ENCODE measurements at places on chromosomes 7 and 10.

GRCh38 chr10:24437302-24437701 lies 228.4 kb downstream of the KIAA1217 start:
- no peak for DNase-seq

DNA sequence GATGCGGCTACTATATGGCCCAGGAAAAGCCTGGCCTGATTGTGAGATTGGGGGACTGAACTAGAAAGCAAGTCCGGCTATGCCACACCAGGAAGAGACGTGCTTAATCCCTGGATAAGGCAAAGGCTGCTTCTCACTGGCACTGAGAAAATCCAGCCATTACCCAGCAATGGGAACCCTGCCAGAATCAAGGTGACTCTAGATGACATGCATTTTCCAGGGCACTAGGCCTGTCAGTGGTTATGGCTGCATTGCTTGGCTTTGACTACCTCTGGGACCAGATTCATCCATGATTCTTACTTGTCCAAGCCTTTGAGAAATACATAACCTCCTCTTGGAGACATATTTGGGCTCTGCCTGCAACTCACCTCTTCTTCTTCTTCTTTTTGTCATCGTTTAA lies 317.2 kb downstream of the GRID1 start:
- no peak for DNase-seq

- DNase-seq = no peak
These were observed 83.7 kb downstream of the TRIM24 start for GRCh38 chr7:138543739-138544138.

- no peak for DNase-seq
These were observed 11.7 kb upstream of the KIAA1217 start for GRCh38 chr10:24197263-24197662.

DNA sequence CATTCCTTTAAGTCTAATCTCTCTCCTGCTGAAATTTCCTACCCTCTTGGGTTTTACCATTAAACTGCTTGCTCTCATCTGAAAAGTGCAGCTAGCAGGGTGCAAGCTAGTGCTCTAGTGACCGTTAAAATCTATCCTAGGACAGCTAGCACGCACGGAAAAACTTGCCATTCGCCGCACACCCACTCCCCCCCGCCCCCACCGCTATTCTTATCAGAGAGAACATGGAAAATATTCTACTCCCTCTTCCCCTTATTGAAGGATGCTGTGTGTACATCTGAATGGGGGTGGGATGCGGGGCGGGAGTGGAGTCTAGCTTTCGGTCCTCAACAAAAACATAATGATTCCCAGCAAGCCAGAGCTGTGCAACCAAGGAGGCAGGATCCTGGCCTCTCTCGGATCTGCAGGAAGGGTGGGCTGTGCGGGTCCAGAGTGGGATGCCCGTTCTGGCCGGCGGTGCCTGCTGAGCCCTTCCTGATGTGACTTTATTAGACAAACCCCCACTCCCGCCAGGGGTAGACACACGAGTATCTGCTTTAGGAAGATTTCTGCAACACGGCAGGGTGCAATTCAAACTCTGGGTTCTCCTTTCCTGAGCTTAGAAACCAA lies 1.1 kb upstream of the ADRA2A start:
- no peak for DNase-seq

DNA sequence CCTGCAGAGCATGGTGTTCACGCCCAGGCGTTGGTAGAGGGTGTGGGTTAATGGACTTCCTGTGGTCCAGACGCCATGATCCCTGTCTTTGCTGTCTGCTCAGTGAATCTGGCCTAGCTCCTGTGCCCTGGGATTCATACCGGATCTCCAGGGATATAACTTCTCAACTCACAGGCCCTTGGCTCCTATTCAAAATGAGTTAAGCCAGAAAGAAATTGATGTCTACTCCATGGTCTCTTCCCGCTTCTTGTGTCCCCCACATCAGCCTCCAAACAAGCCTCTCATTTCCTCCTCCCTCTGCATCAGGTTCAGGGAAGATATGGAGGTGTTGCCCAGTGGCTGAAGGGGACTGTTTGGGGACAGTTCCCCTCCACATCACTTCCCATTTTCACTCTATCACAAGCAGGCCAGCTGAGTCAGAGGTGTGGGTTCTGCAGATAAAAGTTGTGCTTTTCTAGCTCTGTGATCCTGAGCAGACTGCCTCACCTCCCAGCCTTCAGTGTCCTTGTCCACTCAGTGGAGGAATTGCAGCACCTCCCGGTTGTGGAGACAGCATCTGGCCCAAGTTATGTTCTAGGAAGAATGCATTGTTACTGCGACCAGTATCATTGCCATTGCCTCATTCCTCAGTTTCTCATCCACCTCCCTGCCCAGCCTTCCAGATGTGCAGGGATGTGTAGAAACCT lies 22.5 kb downstream of the AKR1E2 start:
- DNase-seq = no peak

DNA sequence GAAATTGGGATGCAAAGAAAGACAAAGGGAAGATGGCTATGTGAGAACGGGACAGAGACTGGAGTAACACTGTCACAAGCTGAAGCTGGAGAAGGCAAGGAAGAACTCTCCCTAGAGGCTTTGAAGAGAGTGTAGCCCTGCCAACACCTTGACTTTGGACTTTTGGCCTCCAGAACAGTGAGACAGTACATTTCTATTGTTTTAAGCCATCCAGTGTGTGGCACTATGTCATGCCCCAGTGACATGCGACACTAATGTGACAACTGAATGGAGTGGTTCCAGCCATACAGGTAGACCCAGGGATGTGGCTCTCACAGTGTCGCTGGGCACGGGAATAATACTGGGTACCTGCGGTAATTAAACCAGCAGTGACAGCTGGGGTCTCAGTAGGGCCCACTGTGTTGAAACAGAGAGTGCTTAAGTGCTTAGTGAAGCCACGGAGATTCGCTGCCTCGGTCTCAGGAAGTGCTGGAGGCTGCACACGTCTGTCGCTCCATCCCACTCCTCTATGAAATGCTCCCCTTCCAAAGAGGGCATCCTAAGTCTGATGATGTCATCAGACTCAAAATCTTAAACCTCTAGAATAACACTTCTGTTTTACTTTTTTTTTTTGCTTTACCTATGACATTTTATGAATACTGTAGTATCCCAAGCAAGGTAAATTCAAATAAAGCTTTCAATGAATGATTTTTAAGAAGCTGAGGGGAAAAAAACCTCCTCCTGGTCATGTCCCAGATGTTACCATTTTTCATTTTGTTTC lies 154.6 kb upstream of the RHEB start:
- DNase-seq = no peak

- DNase-seq = no peak
These were observed 28.9 kb downstream of the ADAP1 start for GRCh38 chr7:925601-926000.

DNA sequence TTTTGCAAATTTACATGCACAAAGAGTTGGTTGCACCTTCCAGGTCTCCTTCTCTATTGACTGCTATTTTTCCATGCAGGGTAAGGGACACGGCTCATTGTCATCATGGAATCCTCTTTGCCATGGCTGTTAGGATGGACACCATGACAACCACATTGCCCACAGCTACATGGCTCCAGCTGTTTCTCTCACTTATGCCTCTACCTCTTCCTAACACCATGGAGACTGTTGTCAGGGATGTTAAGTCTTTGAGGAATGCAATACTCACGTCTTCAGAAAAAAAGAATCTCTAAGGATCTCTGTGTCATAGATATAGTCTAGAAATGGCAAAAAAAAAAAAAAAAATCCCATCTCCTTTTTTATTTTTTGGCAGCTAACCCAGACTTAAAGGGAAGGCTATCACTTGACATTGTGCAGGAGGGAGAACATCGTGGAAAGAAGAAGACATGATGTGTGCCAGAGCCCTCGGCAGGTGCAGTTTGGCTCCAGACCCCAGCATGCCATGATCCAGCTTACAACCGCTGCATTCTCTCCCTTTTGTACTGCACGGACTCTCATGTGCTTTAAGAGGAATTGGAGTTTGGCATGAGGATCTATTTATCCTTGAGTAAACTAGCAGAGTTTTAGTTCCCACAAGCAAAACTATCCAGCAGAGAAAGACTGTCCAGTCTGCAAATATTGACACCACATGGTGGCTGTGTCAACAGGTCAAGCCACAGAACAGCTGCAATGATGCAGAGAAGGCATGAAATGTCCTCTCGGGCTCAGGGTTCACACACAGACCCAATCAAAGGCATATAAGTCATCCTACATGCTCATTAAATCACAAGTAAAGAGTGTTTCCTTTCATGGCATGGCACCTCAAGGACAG lies 70.8 kb downstream of the FRMD4A start:
- peak; percentile 90 for DNase-seq

DNA sequence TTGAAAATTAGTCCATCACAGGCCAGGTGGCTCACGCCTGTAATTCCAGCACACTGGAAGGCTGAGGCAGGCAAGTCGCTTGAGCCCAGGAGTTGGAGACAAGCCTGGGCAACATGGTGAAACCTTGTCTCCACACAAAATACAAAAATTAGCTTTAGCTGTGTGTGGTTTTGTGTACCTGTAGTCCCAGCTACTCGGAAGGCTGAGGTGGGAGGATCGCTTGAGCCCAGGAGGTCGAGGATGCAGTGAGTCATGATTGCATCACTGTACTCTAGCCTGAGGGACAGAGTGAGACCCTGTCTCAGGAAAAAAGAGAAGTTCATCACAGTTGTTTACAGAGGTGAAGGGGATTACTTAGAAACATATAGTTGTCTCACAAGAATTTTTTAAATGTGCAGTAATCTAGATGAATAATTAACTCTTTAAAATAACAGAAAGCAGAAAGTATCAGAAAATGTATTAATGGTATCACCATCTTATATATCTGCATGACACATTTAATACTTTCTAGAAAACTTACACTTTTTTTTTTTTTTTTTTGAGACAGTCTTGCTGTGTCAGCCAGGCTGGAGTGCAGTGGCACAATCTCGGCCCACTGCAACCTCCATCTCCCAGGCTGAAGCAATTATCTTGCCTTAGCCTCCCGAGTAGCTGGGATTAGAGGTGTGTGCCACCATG lies 8.9 kb downstream of the LCOR start:
- no peak for DNase-seq

GRCh38 chr7:43593010-43593409 lies 10.1 kb downstream of the STK17A start:
- no peak for DNase-seq

GRCh38 chr7:17374654-17375053 lies 76.2 kb downstream of the AHR start:
- DNase-seq = no peak

Data from brain pericyte (primary cell).